ENCODE measurements at places on chromosomes 3 and 15.
A peak's percentile ranks its signal among the peaks of the same experiment; 100 is the strongest.

DNA sequence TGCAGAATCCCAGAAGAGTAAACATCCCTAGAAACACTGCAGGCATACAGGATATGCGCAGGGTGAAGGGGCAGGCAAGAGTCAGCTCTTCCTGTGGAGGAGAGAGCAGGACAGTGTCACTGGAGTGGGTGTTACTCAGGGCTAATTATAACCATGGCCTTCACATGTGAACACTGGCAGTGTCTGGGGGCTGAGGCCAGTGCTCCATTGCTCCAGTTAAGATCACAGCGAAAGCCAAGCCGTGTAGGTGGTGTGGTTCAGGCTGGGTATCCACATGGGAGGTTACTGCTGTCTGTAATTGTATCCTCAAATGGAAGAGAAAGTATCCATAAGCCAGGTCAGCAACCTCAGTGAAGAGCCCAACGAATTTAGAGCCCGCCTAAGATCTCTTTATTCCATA is 84.6 kb downstream of the MESD start:
- DNase-seq = no peak

GRCh38 chr15:69881302-69881670 is 216.4 kb downstream of the TLE3 start:
- DNase-seq = no peak

DNA sequence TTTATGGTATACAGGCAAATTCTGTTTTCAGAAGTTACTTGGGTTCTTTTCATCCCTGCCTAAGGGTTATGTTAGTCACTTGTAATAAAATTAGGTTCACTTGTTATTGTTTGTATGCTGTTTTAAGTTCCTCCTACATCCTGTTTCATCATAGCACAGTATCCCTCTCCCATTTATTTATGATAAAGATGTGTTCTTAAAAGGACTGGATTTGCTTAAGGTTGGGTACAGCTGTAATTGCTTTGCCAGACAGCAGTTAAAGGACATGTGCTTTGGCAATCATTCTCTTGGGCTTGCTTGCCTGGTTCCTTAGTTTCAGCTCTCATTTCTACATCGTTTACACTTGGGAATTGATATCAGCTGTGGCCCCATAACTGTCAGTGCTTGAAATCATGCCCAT is 11.7 kb downstream of the ATP2C1 start:
- no peak for DNase-seq

- DNase-seq = no peak
Measured at GRCh38 chr3:158165730-158166129, 55.8 kb downstream of the RSRC1 start.

- no peak for DNase-seq
Measured at GRCh38 chr15:59618406-59618805, 6.8 kb downstream of the GCNT3 start.

DNA sequence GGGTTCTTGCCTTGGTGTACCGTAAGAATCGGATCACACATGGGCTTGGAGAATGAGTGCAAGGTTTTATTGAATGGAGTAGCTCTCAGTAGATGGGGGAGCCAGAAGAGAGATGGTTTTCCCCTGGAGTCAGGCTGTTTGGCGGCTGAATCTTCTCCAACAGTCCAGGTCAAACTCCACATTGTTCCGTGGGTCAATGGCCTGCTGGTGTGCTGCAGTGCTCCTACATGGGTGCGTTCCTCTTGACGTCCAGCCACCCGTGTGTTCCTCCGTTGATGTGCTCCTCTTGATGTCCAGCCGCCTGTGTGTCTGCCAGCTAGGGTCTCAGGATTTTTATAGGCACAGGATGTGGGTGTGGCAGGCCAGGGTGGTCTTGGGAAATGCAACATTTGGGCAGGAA is 69.3 kb upstream of the AGBL1 start:
- no peak for DNase-seq

DNA sequence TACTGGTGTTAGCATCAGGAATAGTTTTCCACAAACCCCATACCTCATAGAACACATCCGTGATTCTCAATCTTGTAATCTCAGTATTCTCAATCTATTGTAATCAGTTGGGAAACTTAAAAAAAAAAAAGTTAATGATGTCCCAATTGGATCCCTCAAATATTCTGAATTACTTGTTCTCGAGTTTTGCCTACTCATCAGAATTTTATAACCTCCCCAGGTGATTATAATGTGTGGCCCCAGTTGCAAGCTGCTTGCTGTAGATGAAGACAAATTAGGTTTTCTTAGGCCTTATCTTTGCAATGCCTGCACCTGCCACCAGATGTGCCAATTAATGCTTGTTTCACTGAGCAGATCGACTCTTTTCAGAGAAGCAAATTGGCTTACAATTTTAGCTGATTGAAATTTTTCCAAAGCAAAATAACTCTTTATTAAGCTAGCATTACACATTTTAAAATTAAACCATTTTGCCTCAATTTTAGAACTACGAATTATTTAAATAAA is 19.0 kb upstream of the DIPK2A start:
- DNase-seq = no peak

GRCh38 chr3:8994226-8994625 is 31.0 kb upstream of the RAD18 start:
- DNase-seq = no peak

GRCh38 chr3:170397685-170398084 is 21.0 kb upstream of the CLDN11 start:
- DNase-seq = no peak

GRCh38 chr15:52856286-52856685 is 66.2 kb upstream of the ONECUT1 start:
- no peak for DNase-seq

DNA sequence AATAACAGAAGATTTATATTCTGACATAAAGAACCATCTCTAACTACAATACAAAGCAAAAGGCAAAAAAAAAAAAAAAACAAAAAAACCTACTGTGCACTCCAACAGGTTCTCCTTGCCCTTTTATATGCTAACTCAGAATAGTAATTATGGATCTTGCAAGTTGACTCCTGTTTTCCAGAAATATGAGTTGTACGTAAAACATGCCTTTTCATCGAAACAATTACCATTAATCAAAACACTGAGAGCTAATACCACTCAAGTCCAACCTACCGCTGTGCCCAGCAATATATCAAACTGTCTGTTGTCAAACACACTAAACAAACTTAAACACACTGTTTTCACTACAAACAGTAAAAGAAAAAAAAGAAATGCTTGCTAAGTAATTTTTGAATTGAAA is 389.8 kb downstream of the TBC1D5 start:
- DNase-seq = no peak

DNA sequence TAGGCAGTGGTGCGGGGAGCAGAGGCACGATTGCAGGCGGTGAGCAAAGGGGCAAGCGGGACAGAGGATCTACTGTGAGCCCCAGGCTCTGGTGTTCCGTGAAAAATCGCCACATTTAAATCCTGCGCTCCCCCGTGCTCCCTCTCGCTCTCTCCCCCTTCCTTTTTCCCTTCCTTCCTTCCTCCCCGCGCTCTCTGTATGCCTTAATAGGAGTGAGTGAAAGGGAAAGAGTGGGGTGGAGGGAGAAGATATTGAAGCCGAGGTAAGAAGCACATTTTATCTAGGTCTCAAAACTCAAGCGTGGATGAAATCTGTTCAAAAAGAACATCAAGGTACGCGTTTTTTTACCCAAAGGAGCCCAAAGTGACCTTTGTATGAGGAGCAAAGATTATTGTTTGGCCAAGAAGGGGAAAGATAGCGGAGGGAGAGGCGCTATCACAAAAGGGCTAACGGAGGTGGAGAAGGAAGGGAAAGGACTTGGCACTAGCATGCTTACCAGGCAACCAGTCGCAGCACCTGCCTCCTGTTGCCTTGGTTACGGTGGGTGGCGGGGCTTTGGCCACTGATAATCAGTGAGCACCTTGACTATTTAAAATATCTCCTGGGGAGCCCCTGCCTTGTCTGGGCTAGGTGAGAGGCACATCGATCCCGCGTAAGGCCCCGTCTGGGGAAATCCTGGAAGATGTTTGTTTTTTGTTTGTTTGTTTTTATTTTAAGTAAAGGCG is 14.9 kb upstream of the AEN start:
- DNase-seq = no peak

DNA sequence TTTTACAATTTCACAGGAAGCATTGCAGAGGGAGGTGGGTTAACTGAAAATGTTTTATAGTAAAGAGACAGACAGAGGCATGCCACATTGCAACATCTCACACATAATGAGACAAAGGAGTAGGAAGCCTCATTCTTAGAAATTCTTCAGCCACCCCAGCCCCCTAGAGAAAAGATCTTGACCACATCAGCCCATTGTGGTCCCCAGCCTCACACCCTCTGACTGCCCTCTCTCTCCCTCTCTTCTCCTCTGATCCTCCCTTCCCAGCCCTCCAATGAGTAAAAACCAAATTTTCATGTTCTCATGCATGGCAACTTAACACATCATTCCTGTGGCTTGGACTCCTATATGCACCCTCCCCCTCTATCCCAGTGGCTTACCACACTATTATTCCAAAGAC is 174.1 kb downstream of the UACA start:
- no peak for DNase-seq

- no peak for DNase-seq
Measured at GRCh38 chr15:39878406-39878785, 41.7 kb downstream of the GPR176 start.

DNA sequence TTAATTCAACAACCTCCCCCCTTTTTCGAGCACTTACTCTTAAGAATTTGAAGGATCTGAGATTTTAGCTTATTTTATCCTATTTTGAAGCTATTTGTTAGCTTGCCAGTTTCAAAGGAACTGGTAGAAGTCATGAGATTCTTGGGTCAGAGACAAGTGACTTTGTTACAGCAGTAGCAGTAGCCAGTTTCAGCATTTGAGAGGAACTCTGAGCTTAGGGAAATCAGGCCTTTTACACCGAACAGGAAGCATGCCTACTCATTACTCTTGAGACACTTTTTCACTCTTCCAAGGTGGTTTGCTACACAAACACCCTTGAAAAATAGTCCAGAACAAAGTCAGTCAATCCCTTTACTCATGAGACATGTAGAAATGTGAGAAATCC is 24.5 kb upstream of the TM4SF1 start:
- no peak for DNase-seq

GRCh38 chr3:99425930-99426329 is 212.5 kb upstream of the COL8A1 start:
- DNase-seq = no peak

GRCh38 chr15:30770759-30771158 is 133.0 kb upstream of the FAN1 start:
- DNase-seq = no peak

DNA sequence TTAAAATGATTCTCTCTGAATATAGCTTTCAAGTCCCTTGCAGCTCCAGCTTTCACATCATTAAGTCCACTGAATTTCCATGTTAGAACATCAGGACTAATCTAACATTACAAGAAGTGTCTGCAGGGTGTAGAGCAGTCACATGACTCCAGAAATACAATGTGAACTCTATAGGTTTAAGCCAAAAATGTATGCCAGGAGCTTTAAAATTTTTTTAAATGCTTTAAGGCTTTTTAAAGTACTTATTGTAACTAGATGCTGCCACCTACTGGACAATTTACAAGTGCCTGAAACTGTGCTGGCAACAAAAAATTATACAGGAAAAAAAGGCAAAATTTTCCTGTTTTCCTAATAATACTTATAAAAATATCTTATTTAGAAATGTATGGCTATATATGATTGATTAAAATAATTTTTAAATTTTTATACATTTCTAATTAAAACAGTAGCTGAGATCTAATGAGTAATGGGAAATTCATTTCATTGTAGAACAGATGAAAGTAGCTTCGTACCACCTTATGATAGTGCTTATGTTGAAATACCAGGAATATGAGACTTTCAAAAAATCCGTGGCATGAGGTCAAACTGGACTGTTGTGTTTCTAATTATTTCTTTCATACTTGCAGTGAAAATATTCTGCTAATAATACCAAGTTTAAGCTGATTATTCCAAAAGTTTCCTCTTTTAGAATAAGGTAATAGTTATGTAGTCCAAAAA is 25.7 kb downstream of the FSIP1 start:
- no peak for DNase-seq

DNA sequence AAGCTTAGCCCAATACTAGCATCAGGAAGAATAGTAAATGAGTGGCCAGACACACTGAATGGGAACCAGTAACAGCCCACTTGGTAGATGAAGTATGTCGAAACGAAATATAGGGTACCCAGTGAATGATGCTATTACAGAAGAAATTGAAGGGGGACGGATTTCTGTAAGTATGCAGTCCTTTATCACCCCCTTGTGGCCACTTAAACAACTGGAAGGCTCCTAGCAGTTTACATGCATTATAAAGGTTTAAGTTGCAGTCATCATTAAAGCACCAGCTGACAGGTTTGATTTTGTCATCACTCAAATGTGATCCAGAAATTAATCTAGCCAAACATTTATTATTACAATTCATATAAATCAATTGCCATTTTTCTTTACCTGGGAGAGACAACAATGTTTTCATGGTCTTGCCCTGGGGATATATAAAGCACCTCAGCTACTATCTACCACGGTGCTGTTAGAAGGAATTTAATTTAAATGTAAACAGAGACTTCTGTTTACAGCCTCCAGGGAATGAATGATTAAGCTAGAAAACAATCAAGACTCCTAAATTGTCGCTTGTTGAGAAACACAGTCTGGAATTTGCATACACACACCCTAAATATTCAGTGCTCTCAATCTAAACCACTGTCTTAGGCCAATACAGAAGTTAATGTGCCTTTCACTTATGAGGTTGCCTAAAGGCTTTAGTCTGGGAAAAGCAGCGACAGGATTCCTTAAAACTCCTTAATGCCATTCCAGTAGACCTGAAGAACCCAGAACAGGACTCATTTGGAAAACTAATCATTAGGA is 7.8 kb downstream of the EIF1B start:
- DNase-seq = peak; percentile 13

- no peak for DNase-seq
Measured at GRCh38 chr3:111227216-111227615, 155.6 kb downstream of the NECTIN3 start.

GRCh38 chr3:63940389-63940757 is 28.2 kb upstream of the SCAANT1 start:
- no peak for DNase-seq

DNA sequence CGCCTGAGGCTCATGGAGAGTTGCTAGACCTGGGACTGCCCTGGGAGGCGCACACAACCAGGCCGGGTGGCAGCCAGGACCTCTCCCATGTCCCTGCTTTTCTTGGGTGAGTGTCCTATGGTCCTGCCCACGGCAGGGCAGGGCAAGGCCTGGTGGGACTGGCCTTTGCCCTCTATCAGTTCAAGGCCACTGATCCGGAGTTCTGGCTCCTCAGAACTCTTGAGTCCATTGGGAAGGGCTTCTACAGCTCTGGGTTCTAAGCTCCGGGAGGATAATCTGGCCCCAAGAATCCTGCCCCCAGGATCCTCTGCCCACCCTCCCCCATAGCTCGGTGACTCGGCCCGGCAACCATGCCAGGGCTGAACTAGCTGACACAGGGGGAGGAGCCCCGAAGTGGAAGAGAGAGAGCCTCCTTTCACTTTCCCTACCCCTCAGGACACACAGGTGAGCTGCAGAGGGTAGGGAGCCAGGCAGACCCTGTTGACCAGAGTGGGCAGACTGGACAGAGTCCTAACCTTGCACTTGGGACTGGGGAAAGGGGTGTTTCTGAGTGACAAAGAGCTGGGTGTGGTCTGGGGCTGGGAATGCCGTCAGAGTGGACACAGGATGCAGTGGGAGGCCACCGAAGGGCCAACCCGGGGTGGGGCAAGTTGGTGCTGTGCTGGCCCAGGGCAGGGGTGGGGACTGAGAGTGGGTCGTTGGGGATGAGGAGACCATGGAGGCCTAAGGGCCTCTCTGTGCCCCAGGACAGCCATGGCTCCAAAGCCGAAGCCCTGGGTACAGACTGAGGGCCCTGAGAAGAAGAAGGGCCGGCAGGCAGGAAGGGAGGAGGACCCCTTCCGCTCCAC is 664 bp downstream of the PARP3 start:
- no peak for DNase-seq
